ENCODE measurements at places on chromosomes 4 and X.

DNA sequence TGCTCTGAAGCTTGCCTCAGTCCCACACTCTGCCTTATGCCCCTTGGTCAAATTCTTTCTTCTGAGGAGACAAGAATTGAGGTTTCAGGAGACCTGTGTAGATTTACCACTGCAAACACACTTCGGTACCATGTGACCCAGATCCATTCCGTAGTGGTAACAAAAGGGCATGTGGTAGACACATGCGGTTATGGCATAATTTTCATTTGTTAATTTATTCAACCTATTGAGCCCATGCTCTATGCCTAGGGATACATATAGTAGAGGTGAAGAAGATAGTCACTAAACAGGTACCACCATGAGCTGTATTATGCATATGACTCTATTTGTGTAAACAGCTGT is 190.9 kb downstream of the NDST4 start:
- DNase-seq: no peak

GRCh38 chr4:71132486-71132885 is 139.0 kb downstream of the DCK start:
- DNase-seq: no peak

DNA sequence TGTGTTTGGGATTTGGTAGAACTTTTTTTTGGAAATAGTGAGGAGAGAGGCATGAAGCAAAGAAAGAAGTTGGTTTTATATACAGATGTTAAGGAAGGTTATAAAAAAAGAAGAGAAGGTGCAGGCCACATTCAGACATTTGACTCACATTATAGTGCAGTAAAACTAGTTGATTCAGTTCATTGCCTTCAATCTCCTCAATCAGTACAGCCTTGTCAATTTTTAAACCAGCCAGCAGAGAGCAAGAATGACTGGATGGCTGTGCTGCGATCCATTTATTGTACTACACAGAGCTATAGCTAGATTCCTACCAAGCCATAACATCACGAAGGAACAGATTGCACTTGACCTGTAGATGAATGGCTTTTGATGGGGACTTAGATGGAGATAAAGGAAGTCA is 79.7 kb upstream of the LSM6 start:
- no peak for DNase-seq

- DNase-seq: no peak
These were observed 7.5 kb downstream of the ASB5 start for GRCh38 chr4:176261481-176261880.

GRCh38 chr4:111812114-111812513 is 333.1 kb upstream of the FAM241A start:
- DNase-seq: no peak

DNA sequence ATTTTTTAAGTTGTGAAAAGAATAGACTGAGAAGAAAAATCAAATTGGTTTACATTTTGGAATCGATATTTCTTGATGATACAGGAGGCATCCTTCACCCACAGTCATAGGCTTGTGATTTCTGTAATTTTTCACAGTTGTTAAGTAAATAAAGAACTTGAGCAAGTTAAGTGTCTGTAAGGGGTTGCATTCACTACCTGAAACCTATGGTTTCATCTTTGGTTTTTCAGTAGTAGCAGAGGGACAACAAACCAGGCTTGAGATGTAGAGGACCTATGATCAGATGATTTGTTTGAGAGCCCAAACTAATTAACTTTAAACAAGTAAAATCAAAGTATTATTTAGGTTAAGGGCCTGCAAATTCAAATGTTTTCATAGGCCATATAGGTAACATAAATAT is 175.6 kb downstream of the KLHL4 start:
- no peak for DNase-seq

GRCh38 chr4:176300565-176300964 is 19.2 kb upstream of the SPCS3 start:
- no peak for DNase-seq
